ENCODE measurements at places on chromosomes 1 and 21.
A peak's percentile ranks its signal among the peaks of the same experiment; 100 is the strongest.

GRCh38 chr1:82329226-82329625, 528.5 kb downstream of the ADGRL2 start:
- DNase-seq = no peak

DNA sequence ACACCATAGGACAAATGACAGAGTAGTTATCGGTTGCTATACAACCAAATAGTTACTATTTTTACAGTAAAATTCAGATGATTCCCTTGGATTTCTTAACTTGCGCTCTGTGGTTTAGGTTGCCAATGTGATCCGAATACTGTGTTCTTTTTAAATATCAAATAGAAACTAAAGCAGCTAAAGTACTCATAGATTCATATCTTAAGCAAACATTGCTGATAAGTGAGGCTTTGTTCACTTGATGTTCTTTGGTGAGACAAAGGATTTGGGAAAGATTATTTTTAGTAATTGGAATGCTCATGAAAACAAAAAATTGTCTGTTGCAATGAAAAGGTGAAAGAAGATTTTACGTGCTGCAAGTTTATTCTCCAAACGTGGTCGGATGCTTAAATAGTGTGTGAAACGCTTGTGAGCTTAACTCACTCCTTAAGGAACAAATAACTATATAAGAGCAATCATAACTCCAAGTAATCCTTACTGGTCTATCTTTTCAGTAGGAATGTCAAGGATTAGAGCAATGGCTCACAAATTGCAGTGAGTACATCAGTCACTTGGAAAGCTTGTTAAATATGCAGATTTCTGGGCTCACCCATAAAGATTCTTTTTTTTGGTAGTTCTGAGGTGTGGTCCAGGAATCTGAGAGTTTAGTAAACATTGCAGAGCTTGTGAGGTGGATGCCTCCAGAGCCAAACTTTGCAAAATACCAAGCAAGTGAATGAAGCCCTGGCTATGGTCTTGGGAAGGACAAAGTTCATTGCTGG, 31.8 kb upstream of the PDC start:
- DNase-seq = no peak

GRCh38 chr1:229938551-229938950, 128.5 kb upstream of the GALNT2 start:
- DNase-seq = no peak

GRCh38 chr1:225445639-225446594, 18.1 kb upstream of the LBR start:
- peak; percentile 22 for DNase-seq

DNA sequence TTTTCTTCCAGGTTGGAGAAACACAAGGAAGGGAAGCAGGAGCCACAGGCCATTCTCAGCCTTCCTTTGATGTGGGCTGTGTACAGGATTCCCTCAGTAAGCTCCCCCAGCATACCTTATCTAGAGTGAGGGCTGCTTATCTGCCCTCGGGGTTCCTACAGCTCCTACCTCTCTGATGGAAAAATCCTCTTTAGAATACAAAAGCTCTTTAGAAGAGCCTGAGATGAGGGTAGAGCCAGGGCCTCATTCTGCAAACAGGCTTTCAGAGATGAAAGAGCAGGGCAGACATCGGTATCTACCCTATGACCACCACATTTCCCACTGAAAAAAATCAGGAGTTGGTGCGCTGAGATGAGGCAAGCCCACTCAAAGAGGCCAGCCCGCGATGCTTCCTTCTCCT, 85.1 kb downstream of the PLPP3 start:
- no peak for DNase-seq

DNA sequence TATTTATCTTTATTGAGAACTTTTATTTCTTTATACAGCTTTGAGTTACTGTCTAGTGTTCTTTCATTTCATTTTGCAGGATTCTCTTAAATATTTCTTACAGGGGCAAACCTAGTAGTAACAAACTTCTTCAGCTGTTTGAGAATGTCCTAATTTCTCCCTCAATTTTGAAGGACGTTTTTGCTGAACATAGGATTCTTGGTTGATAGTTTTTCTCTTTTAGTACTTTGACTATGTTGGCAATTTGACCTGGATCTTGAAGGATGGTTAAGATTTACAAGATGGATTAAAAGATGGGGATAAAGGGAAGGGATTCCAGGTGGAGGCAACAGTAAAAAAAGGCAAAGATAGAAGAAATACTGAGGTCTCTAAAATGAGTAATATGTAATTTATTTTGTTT, 38.9 kb downstream of the XPR1 start:
- no peak for DNase-seq

GRCh38 chr21:28943631-28944030, 49.0 kb downstream of the LTN1 start:
- DNase-seq = no peak

DNA sequence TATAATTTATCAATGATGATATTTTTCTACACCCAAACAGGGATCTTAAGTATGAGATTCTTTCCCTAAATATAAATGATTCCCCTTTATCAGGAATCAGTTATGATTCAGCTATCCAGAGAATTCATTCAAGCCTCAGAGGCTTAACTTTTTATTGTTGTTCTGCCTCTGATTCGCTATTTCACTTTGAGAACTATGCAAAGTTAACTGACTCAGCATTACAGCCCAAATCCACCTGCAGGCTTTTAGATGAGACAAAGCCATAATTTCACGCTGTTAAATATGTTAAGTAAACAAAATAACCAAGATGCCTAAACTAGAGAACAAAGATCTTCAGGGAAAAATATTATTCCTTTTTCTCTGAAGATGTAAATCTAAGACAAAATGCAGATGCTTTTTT, 8.5 kb downstream of the SCYL3 start:
- DNase-seq = no peak

DNA sequence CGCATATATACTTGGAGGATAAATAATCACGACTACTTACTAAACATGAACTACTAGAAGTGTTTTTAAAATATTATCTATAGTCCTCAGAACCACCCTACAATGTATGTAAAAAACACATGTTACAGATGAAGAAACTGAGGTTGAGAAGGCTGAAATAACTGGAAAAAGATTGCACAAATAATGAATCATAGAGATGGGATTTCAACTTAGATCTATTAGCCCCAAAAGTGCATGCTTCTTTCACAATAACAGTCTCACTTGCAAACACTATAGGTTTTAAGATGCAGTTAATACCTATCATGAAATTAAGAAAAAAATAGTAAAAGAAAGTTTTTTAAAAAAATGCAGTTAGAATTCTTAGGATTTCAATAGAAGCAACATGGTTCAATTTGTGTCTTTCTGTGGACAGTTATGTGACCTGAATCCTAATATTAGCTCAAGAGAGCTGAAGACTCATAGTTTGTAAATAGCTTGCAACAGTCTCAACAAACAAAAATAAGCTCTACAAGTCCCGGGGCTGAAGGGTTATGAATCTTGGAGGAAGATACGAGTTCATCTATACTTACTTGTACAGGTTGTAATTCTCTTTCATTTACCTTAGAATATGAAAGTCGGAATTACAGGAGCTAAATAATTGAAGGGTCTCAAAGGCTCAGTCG, 58.6 kb upstream of the NTPCR start:
- DNase-seq = no peak

DNA sequence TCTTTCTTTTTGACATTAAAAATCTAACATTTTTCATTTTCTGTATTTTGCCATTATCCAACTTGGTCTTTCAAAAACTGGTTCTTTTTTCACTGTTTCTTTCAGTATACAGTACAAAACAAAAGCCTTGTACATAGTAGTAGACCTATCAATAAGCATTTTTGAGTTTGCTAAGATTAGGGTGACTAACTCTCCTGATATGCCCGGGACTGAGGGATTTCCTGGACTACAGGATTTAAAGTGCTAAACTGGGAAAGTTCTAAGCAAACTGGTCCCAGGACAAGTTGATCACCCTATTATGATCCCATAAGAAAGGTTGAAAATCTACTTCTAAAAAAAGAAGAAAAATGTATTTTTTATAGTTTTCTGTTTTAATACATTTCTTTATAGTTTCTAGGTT, 120.9 kb downstream of the USP25 start:
- DNase-seq = no peak

GRCh38 chr1:151516031-151516511, 4.9 kb downstream of the CGN start:
- no peak for DNase-seq

DNA sequence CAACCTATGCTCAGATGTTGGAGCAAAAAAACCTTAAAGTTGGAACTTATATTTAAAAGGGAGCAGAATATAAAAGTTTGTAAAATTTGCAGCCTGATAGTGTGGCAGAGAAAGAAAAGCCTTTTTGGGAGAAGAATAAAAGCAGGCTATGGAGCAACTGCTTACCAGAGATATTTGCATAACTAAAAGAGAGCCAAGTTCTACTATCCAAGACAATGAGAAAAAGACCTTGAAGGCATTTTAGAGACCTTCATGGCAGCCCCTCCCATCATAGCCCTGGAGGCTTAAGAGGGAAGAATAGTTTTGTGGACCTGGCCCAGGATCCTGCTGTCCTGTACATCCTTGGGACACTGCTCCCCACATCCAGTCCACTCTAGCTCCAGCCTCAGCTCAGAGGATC, 312.5 kb upstream of the ZRANB2 start:
- no peak for DNase-seq

DNA sequence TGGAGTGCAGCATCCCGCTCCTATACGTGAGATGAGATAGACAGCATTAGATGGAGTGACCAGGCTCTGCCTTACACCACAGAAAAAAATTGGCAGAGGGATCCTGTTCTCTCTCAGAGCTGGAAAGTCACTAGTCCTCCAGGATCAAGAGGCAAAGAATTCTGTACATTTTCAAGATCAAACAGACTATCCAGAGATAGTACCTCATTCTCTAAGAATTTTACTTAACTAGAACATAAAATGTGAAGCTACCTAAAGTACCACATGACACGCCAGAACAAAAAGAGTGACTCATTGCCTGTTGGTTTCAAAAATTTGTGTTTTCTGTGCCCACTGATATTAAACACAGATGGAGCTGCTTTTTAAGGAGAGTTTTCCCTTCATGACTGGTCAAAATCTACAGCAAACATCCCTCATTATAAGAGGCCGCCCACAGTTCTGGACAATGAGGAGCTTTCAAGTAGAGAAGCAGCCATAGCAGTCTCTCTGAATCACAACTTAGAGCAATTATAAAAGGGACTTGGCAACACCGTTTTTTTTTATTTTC, 32.3 kb downstream of the CD160 start:
- DNase-seq = no peak

DNA sequence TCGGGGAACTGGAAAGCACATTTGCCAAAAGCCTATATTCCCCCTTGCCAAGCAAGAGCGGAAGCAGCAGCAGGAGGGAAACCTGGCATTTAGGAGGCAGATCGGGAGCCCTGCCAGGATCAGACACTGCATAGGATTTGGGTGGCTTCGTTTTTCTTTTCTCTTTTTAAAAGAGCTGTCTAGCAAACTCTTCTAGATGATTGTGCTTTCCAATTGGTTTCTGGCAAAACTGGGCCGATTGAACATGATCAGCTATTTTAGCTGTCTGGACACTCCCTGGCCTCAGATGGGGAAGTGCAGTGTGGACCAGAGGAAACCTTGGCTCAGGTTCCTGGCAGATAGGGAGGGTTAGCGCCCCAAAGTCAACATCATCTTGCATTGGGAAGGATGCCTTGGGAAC, 414.0 kb upstream of the KAZN start:
- no peak for DNase-seq
